ENCODE measurements at places on chromosomes 1 and 21.

GRCh38 chr1:93196591-93196990, 16.1 kb downstream of the CCDC18 start:
- DNase-seq: no peak

DNA sequence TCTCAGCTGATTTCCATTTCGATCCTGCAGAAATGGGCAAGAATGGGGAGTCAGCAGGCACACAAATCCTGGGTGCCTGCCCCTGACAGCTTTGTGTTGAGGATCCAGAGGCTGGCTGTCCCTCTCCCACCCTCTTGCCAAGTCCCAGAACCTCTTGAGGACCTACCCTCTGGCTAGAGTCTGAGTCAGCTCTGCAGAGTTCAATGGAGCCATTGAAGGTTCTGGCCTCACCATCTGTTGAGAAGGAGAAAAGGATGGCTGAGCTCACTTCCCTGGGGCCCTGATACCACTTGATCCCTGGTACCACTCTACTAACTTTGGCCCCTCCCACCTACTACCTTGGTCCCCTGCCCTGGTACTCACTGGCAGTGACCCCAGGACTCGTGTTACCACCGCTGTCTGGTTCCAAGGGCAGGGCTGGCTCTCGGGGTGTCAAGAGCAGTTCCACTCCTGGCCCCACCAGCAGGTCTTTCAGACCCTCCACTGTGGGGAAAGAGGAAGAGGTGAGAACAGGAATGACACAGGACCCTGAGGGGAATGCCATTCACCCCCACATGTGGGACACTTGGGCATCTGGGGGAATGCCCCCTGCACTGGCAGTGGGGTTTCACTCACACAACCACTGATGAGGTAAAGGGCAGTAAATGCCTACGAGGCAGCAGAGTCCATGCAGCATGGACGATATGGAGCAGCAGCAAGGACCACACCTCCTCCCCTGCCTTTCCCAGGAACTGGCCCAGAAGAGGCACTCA, 10.5 kb downstream of the RXFP4 start:
- DNase-seq: no peak

DNA sequence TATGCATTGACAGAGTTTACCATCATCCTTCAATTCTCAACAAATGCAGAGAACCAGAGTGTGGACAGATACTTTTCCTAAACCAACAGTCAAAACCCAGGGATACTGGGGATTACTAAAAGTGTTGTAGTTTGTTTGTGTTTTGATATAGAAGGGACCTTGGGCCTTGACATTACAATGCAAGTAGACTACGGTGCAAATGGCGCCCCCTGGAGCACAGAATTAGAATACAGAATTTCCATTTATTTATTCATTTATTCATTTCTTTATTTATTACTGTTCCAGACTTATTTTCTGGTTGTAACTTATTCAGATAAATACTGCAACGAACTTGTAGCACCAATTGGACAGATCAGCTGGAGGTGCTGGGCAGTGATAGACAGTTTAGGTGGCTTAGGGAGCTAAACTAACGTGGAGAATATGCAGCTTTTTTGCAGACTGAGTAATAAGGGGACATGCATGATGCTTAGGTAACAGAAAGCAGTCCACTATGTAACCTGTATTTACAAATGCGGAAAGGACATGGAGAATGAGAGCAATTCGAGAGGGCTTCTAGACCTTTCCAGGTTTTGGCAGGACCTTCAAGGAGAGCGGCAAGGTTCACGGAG, 42.6 kb downstream of the KIRREL1 start:
- DNase-seq: no peak

GRCh38 chr1:158038793-158039192, 45.3 kb downstream of the KIRREL1 start:
- no peak for DNase-seq

- no peak for DNase-seq
These were observed 90.1 kb upstream of the WDR26 start for GRCh38 chr1:224524679-224525078.

DNA sequence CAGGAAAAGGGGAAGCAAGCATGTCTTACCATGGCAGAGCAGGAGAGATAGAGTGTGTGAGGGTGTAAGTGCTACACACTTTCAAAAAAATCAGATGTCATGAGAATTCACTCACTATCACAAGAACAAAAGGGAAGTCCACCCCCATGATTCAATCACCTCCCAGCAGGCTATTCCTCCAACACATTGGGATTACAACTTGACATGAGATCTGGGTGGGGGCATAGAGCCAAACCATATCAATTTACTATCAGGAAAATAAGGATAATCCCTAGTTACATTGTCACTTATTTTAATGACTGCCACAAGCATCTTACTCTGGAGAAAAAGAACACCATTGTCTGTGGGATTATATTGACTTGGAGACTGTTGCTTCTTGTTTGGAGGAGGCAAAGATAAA, 66.1 kb upstream of the VANGL1 start:
- DNase-seq: no peak

DNA sequence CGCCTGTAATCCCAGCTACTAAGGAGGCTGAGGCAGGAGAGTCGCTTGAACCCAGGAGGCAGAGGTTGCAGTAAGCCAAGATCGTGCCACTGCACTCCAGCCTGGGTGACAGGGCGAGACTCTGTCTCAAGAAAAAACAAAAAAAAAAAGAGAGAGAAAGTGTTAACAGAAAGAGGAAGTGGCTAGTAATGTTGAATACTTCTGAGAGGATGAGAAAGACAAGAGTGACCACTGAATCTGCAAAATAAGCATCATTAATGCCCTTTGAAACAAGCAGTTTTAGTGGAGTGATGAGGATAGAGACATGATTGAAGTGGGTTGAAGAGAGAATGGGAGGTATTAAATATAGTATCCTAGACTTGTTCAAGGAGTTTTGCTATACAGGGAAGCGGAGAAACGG, 11.7 kb downstream of the MPZ start:
- DNase-seq: no peak

GRCh38 chr1:163399976-163400601, 78.3 kb downstream of the NUF2 start:
- peak; percentile 79 for DNase-seq

DNA sequence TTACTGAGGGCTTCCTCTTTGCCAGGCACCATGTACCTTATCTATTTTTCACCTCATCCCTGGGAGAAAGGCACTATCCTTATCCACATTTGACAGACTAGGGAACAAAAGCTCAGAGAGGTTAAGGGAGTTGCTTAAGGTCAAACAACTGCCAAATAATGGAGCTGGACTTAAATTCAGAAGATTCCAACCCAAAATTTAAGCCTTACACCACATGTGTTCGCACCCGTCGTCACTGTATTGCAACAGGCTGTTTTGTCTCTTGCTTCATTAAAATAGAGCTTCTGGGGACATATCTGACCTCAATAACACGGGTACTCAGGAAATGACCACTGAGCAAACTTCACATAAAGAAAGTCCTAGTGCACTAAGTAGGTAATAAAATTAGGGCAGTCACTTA, 62.0 kb downstream of the TRABD2B start:
- DNase-seq: no peak

DNA sequence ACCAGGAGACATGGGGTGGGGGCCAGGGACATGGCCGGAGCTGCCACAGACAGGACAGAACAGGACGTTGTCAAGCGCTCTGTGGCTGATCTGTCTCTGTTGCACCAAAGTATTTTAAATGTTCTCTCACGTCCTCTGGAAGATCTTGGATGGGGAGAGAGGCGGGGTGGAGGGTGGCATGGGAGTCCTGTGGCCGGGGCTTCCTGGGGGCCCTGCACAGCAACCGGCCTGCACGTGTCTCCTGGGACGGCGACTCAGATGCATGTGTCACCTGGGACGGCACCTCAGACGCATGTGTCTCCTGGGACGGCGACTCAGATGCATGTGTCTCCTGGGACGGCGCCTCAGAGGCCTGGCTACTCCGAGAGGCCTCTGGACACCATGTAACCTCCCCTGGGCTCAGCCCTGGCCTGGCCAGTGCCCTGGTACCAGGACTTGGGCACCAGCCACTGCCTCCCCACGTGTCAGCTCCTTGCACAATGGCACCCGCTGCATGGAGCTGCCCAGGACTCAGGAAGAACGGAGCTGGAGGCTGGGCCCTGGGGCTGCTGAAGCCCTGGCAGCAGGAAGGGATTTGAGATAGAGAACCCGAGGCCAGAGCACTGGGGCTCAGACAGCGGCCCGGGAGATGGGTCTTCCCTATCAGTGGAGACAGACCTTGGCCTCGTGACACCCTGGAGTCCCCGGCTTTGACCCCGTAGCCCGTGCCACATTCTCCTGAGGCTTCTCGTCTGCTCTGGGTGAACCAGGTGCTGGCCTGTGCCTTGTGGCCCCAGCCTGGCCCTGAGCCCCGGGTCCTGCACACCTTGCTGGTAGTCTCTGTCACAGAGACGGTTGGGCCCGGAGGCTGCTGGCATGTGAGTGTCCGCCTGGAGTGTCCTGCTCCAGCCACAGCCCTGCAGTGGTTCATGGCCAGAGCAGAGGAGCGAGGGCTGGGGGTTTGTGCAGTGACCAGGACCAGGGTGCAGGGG, 14.7 kb upstream of the SLC19A1 start:
- no peak for DNase-seq

DNA sequence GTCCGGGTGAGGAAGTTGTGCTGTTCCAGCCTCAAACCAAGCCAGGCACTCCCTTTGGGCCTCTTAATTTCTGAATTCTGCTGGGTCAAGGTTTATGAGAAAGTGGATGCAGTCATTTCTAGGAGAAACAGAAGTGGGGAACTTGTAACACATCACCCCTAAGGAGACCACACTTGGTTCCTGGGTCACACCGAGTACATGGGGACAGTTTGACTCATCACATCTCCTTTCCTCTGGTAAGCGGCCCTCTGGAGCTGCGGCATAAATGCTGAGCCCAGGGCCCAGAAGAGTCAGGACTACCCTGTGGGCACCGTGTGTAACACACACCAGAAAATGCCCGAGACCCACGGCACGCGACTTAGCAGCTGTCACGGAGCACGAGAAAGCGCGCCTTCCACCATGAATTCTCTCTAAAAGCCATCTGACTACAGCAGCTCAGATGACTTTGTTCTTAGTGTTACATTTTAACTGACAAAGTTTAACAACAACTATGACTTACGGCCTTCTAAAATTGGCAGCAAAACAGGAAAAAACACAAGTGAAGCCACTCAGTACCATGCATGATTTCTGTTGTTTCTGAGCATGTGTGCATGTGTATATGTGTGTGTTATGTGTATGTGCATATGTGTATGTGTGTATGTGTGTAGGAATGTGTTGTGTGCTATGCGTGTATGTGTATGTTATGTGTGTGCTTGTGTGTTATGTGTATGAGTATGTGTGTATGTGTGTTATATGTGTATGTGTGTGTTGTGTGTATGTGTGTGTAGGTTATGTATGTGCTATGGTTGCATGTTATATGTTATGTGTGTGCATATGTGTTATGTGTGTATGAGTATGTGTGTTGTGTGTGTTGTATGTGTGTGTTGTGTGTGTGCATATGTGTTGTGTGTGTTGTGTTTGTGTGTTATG, 50.8 kb downstream of the TOMM20 start:
- no peak for DNase-seq

DNA sequence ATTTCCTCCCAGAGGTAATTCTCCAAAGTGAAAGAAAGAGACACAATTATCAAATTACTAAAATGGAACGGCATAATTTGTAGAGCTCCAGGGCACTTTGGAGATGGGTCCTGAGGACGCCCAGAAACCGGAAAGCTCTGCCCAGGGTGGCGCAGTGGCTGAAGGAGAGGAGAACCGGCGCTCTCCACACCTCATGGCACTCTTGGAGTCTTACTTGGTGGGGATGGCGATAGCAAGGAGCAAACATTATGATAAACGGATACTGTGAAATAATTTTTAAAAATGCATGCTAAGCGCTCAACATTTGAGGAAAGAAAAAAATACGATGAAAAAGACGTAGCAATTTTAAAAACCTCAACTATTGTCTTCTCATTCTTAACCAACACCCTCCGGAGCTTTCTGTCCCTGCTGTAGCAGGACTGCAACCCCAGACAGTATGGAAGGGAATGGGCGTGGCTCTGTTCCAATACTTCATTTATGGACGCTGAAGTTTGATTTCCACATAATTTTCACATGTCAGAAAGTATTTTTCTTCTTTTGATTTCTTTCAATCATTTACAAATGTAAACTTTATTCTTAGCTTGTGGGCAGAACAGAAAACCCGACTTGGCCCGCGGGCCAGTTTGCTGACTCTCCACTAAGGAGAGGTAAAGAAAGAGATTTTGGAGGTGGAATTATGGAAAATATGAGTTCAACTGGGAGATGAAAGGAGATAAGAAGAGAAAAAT, 1.1 kb downstream of the S100A11 start:
- DNase-seq: no peak

DNA sequence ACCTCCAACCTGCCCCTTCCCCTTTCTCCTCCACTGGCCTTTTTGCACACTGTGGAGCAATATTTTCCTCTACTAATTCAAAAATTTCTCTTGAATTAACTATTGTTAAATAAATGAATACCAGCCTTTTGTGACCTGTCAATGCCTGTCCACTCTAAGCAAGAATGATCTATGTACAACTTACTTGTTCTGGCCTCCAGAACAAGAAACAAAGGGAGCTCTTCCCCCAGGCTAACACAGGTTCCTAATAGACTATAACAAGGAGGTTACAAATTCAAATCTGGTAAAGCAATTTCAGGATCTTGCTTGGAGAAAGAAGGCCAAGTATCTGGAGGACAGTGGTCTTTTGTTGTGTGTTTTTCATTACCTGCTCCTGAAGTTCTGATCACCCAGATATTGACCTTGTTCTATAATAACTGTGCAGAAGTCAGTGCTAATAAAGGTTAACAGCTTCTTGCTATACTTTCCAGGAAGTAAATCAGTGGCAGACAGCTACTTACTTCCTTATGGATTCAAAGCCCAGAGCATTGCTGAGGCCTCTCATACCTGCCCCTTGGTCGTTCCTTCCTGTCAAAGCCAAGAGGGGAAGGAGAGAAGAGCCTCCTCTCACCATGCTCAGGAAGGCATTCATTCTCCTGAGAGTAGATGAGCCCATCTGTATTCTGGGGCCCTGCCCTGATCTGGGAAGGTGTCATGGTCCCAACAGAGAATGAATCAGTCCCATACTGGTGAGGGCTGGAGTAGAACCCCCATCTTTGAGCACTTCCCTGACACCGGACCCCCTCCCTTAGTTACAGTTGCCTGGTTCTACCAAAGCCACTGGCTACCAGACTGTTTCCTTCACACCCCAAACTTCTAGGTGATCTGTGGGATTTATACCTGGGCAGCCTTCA, 56.8 kb downstream of the DESI2 start:
- DNase-seq: no peak

DNA sequence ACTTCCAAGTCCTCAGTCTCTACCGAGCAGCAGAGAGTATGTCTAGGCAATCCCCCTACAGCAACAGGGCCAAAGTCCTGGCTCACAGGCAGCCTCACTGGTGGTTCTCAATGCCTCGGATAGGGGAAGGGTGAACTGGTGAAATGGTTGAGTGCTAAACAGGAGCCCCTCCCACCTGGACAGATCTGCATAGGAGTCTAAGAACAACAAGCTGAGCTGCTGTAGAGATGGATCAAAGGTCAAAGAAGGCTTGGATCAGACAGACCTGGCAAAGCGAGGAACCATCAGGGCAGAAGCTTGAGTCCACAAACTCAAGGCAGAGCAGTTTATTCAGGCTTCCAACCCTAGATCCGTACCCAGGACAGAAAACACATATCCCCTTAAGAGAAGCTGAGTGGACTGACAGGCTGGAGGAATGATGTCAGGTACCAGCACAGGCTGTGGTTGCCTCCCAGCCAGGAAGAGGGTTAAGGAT, 31.8 kb downstream of the RABIF start:
- no peak for DNase-seq

GRCh38 chr1:39849203-39849602, 34.1 kb downstream of the TRIT1 start:
- DNase-seq: no peak
